Endothelial cell (in vitro differentiated cells): ENCODE measurements at places on chromosomes 1 and 21. TPM values are rescaled to one million over a fixed set of nuclear protein-coding genes. Genes with fewer than 3 reads are reported as not detected.

DNA sequence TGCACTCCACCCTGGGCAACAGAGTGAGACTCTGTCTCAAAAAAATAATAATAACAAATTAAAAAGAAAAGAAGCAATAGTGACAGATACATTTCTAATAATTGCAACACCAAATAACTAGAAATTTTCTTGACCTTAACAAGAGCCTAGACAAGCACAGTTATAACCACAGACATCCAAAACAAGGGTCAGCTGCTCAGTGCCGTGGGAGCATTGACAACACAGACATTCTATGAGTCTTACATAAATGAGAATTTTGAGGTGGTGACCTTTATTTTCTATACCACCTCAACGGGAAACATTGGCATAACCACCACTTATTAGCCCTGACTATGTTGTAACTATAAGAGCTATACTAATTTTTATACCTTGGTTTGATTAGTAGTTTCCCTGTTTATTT, 156.1 kb downstream of the NR5A2 start:
- H3K27me3 ChIP-seq: peaks cover 2% of the 10 kb centered on the region
- H3K4me1 ChIP-seq: no peaks in the 10 kb centered on the region
- peaks cover 11% of the 10 kb centered on the region for H3K36me3 ChIP-seq
- no peak overlapping the region for H3K27ac ChIP-seq
- no peak overlapping the region for H3K4me3 ChIP-seq

- H3K27ac ChIP-seq: no peak overlapping the region
- H3K27me3 ChIP-seq: peaks cover 14% of the 10 kb centered on the region
- peaks cover 4% of the 10 kb centered on the region for H3K4me1 ChIP-seq
- H3K4me3 ChIP-seq: no peak overlapping the region
- no peak for DNase-seq
These were observed 43.9 kb upstream of the POFUT2 start for GRCh38 chr21:45331531-45332147.

DNA sequence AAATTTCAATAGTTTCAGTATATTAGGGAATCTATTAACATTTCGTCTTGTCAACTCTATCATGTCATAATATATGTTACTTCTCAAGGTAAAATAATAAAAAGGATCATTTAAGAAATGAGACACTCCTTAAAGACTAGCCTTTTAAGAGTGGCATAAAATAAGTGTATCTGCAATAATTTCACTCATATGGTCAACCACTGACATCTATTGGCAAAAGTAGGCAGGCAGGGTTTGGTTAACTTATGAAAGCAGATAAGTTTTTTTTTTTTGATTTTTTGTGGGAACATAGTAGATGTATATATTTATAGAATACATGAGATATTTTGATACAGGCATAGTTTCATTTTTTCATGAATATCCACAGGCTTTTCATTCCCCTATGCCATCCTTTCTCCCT, 5.5 kb upstream of the RGS21 start:
- H3K4me1 ChIP-seq: no peaks in the 10 kb centered on the region
- H3K36me3 ChIP-seq: peaks cover 4% of the 10 kb centered on the region
- no peak for DNase-seq

DNA sequence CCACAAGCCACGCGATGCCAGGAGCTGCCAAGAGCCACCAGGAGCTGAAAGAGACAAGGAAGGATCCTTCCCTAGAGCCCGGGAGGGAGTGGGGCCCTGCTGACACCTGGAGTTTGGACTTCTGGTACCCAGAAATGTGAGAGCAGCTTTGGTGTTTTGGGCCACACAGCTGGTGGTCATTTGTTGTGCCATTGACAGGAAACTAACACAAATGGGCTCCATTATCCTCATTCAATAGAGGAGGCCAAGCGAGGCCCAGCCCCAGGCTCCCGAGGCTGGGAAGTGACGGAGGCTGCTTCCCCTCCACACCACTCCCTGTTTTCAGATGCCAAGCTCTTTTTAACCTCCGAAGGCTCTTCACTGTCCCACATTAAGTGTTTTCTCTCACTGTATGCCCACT, 25.5 kb downstream of the DHRS3 start:
- no peak overlapping the region for H3K4me3 ChIP-seq
- peaks cover 14% of the 10 kb centered on the region for H3K4me1 ChIP-seq
- H3K27ac ChIP-seq: no peak overlapping the region
- peaks cover 8% of the 10 kb centered on the region for H3K36me3 ChIP-seq

- no peak overlapping the region for H3K4me3 ChIP-seq
- no peaks in the 10 kb centered on the region for H3K27me3 ChIP-seq
- DNase-seq: no peak
- no peak overlapping the region for H3K27ac ChIP-seq
- no peaks in the 10 kb centered on the region for H3K4me1 ChIP-seq
These were observed 407.0 kb downstream of the TGFB2 start for GRCh38 chr1:218752126-218752525.

Gene KCNK1
- 5.6 TPM for total RNA-seq

Gene NEXN
- 2.4 TPM for total RNA-seq
